Epithelial cell of alveolus of lung (primary cell): ENCODE measurements at places on chromosomes 1 and 21. TPM values are rescaled to one million over a fixed set of nuclear protein-coding genes. Genes with fewer than 3 reads are reported as not detected.

LMOD1 gene
- total RNA-seq: 0.56 and 1.0 TPM in 2 replicates

CD48 gene
- total RNA-seq: not detected in 2 replicates

C1orf74 gene
- total RNA-seq: 2.5 and 3.2 TPM in 2 replicates

CELA3B gene
- not detected in 2 replicates for total RNA-seq

MTMR11 gene
- total RNA-seq: 6.9 and 9.5 TPM in 2 replicates

RNF186 gene
- not detected in 2 replicates for total RNA-seq

EFCAB7 gene
- total RNA-seq: 3.0 and 5.5 TPM in 2 replicates

NFIA gene
- 10.0 and 18.7 TPM in 2 replicates for total RNA-seq

LEFTY1 gene
- total RNA-seq: not detected in 2 replicates

GPR161 gene
- 8.9 and 12.8 TPM in 2 replicates for total RNA-seq

CYYR1 gene
- 1.4 and 4.2 TPM in 2 replicates for total RNA-seq
